ENCODE measurements at places on chromosomes 11 and 22.

DNA sequence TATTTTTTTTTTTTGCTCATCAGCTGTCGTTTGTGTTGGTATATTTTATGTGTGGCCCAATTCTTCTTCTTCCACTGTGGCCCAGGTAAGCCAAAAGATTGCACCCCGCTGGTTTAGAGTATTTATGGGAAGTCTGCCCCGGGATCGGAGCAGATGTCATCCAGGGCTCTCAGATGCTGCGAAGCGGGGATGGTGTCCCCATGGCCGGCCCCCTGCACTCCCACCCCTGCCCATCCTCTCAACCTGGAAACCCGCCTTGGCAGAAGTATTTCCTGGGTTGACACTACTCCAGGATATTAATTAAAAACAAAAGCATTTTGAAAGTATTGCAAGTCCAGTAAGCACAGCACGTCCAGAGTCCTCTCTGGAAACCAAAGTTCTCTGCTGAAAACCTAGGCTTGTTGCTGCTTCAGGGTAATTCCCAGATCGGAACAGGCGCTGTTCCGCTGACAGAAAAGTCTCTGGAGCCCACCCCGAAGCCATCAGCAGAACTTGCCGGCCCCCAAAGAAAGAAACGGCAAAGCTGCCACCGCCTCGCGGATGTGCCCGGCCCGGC lies 833 bp downstream of the SCUBE2 start:
- no peak for DNase-seq

DNA sequence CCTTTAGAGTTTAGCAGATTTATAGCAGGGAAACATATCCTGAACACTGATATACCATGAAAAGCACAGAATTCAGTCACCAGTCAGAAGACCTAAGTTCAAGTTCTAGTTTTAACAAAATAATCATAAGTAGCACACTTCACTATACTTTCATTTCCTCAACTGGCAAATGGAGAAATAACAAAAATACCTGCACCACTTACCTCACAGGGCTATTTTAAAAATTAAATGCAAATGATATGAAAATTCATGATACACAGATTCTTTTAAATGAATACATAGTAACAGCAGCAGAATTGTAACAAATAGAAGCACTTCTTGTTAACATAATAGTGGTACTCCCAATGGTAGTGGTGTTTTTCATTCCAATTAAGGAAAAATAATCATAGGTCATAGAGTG lies 139.0 kb downstream of the FCHSD2 start:
- DNase-seq, result no peak

DNA sequence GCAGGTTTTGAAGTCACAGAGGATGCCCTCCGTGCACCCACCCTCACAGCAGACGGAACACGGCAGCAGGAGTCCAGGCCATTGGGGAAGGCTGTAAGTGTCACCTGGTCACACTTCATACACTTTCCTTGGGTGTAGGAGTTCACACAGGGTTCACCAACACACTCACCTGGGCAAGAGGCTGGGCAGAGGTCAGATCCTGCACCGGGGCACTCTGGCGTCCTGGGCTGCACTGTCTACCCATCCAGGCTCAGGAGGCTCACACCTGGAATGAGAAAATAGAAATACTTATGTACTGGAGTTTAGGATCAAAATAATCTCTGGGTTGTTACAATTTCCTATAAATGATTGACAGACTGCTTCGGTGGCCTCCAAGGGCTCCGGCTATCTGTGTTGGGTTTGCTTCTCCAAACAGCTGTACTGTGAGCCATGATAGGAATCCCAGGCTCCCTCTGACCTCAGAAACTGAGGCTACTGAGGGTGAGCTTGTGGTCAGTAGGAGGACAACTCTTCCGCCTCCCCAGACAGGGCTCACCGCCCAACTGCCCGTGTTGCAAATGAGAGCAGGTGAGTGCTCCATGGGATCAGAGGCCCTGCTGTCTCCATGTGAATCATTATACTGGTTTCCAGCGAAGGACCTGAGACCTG lies 20.1 kb upstream of the CARS1 start:
- DNase-seq, result no peak

GRCh38 chr11:16920559-16920958 lies 93.7 kb downstream of the PLEKHA7 start:
- DNase-seq, result no peak

DNA sequence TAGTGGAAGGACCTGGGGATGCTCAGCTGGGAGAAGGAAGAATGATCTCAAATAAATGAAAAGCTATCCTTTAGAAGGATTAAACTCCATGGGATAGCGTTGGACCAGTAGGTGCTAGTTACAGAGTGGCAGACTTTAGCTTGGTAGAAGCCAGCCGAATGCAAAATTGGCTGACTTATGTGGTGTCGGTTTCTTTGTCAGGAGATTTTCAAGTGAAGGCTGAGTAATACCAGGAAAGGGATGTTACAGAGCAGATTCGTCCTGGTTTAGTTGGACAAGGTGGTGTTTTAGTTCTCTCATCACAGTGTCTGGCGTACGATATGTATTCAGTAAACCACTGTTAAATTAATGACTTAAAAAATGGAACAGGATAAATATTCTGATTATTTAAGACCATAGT lies 26.0 kb downstream of the FDX1 start:
- no peak for DNase-seq

DNA sequence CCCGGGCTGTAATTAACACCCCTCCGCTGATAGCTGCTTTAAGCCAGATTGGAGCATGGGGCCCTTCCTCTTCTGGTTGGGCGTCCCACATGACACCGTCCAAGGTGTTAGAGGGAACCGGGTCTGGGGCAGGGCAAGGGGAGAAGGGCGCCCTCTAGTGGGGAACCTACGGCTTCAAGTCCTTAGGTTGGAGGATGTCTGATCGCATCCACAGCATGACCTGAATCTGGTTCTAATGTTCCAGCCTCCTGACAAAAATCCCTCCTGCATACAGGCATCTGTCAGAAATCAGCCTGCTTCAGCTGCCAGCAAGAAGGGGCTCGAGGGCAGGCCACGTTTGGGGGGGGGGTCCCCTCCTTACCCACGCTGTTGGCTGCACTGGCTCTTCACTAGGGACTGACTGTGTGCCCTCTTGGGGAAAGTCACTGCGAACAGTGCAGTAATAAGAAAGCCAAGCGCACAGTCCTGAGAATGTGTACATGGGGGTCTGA lies 94.2 kb upstream of the TBCEL start:
- DNase-seq, result peak; percentile 83

DNA sequence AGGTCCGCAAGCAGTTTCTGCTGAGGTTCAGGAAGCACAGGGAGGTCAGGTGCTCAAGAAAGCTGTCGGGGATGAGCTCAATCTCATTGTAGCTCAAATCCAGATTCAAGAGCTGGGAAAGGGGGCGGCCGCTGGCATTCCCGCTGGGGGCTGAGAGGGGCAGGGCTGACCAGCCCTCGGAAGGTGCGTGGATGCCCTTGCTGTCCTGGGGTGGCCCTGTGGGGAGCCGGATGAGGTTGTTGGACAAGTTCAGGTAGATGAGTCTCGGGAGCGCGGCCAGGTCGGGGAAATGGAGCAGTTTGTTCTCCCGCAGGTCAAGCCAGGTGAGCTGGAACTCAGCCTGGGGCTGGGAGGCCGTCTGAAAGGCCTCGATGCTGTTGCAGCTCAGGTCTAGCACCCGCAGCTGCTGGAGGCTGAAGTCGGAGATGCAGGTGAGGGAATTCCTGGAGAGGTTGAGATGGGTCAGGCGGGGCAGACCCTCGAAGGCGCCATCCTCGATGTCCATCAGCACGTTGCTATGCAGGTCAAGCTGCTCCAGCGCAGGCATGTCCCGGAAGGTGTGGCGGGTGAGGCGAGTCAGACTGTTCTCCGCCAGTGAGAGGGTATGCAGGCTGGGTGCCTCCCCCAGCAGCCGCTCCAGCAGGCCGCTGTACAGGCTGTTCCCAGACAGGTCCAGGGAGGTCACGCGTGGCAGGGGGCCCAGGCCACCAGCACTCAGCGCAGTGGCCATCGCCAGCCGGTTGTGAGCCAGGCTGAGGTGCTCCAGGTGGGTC lies 9.8 kb downstream of the LRRC32 start:
- no peak for DNase-seq

DNA sequence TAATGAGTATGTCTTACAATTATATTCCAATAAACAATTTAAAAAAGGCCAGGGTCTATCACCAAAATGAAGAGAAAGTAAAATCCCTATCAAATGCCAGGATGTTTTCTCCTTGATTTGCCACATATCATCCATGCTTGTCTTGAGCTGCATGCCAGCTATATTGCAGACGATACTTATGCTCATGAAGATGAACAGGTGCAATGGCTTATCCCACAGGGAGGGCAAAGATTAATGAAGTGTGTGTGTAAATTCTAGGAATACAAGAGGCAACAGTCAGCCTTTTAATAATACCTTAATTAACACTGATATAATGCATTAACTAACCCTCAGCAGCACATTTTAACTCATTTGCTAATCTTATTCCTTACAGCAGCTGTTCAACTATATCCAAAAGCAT lies 850.5 kb downstream of the KCNA4 start:
- no peak for DNase-seq

- no peak for DNase-seq
Measured at GRCh38 chr22:45877651-45878050, 99.3 kb downstream of the WNT7B start.

DNA sequence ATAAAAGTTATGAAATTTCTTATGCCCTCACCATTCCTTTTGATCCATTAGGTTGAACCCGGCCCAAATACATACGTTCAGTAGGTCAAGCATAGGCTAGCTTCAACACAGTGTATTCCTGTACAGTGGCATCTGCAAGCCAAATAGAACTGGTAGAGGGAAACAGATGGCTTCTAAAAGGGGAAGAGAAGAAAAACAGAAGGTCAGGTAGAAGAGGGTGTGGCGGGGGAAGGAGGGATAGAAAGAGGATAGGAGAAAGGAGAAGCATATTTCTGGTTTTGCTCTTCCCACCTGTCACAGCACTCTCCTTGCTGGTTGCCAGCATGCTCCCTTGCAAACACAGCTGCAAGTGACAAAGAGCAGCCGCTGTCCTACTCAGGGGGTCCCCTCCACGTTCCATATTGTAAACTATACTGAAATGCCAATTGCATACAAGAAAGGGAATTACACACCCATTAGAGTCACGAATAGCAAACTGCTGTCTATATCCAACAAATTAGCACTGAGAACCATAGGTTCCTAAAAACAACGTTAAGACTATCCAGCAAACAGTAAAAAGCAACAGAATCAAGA lies 71.8 kb downstream of the PHF21A start:
- no peak for DNase-seq

DNA sequence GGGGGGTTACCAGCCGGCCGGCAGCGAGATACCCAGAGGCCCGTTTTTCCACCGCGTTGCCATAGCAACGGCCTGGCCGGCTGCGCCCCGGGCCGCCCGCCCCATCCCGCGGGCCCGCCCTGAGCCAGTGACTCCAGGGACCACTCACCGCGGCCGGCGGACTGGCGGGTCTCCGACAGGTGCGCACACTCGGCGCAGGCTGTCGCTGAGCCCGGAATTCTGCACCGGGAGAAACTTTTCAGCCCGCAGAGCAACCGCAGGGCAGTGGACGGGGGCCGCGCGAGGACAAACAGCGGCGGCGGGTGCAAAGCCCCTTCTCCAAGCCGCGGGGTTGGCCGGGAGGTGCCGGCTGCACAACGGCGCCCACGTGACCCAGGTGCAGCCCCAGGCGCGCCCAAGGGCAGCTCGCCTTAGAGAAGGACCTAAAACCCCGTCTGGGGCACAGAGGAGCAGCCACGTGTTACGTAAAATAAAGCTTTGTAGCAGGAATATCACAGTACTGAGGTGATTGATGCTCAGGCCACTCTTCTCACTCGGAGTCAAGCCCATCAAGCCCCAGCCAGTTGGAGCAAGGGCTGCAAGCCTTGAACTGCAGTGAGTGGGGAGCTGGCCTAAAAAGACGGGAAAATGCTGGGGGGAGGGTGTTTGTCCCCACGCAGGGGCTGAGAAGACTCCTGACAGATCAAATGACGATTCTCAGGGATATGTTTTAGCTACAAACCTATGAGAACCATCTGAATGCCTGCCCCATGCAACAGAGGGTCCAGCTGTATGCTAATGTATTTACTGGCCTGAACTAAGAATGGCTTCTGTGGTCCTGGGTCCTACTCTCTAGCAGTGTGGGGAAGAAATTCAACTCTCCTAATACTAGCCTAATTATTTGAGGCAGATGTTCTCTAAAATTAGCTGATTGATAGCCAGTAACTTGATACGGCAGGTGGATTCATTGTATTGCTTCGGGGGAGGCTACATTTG lies at the start of gene STK33:
TSS of gene STK33 (minus strand) at position 294 of the 975 bp plus-strand sequence. CDS start 119,323 bp downstream, outside the sequence.
- peak; percentile 54 for DNase-seq

- DNase-seq, result peak; percentile 75
Measured at GRCh38 chr22:21646608-21647590, 4.8 kb downstream of the SDF2L1 start.

GRCh38 chr22:45802054-45802453 lies 130.4 kb downstream of the ATXN10 start:
- no peak for DNase-seq

DNA sequence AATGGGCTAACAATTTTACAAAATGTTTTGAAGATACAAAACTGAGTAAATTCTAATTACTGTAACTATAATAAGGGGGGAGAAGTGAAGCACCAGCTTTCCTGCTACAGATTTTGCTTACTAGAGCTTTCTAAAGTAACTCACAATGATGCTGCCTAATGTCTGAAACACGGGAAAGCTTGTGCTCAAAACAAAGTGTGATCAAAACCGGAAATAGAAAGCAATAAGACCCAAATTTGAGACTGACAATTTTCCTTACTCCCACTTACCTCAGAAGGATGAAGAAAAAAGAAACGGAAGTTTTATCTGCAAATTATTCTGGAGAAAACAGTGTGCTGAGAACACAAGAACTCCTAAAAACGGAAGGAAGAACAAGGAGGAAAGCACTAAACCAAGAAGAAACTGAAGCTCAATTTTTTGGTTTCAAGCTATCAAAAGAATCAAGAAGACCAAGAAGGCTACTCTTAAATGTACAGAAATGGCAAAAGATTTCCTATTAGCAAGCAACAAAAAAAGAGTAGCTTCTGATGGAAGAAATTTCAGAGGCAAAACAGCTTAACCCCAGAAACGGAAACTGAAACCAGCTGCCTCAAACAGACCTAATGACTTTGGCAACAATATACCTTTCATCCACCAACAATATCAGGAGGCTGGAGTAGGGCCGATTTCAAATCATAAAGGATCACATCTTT lies 33.4 kb downstream of the AMBRA1 start:
- DNase-seq, result no peak

DNA sequence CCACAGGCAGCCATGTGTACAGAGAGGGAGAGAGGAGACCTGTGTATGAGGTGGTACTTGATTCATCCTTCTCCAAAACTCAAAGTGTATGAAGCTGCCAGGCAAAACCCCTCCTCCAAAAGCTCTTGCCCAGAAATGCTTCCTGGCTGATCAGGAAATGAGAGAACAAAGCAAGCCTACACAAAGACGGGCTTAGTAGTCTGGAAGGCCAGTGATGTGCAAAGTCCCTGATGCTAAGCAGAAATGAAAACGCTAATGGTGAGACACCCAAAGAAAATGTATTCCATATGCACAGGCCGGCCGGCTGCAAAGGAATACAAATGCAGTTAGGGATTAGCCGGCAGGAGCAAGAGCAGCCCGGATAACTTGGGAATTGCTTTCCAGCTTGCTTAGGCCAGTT lies 234.9 kb upstream of the CADM1 start:
- peak; percentile 50 for DNase-seq

DNA sequence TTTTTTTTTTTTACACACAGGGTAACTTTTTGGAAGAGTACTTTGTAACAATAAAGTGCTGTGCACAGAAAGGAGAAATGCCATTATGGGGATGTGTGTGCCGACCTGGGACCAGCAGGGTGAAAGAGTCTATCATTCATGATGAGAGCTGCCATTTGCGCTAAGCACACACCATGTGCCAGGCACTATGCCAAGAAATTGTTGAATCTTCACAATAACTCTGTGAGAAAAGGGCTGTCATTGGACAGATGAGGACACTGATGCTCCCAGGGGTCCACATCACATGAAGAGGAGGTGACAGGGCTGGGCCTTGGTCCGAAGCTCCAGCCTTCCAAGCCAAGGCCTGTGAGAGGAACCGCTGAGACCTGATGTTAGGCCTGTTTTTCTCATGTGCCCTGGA lies 5.6 kb downstream of the DUSP18 start:
- DNase-seq, result no peak
